ENCODE measurements at places on chromosomes 2 and 18.

DNA sequence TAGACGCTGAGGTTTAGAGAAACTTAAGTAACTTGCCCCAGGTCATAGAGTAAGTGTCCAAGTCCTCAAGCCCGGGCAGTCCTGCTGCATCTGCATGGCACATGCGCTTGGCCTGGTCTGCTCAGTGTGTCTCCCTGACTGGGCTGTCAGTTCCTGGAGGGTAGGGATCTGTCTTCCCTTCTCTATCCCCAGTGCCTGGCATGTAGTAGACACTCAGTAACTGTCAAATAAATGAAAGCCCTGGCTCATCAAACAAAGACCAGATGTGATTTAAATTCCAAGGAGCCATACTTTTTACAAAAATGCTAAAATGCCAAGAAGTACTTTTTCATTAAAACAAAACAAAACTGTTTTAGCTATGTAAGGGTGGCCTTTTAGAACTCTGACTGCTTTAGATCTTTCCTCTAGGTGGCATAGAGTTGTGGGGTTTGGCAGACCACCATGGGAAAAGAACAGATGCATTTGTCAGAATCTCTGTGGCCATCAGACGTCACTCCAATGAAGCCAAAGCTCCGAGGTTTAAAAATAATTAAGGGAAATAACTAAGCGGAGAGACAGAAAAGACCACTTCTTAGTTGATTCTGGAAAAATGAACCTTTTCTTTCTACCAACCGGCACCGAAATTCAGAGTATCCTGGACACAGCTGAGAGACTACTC, 34.0 kb downstream of the EPAS1 start:
- no peak for DNase-seq

DNA sequence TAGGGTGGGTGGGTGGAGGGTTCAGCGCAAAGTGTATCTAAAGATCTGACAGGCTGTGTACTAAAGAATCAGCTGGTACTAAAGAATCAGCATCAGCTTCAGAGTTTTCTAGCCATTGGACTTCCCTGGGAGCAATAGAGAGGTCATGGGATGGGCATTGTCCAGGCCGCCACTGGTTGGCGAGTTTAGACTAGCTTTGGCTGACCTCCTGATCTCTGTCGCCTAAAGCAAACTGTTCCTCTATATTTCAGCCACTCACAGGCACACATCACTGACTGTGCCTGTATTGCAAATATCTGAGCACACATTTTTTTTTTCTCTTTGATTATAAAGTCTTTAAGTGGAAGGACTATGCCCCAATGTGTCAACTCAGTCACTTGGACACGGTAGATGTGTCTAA, 267.8 kb upstream of the SKOR2 start:
- DNase-seq, result no peak

- no peak for DNase-seq
Measured at GRCh38 chr2:102342888-102343287, 12.7 kb upstream of the IL18R1 start.

DNA sequence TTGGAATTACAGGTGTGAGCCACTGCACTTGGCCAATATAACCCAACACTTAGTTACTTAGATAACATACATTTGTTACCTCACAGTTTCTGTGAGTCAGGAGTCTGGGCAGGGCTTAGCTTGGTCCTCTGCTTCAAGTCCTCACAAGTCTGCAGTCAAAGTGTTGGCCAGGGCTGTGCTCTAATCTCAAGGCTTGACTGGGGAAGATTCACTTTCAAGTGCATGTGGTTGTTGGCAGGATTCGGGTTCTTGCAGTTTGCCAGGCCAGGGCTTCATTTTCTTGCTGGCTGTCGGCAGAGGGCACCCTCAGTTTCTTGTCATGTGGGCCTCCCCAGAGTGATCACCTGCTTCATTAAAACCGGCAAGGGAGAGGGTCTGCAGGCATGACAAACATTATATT, 103.7 kb downstream of the SLC4A3 start:
- no peak for DNase-seq

- DNase-seq, result peak; percentile 29
Measured at GRCh38 chr2:98769784-98770183, 38.9 kb upstream of the MGAT4A start.

DNA sequence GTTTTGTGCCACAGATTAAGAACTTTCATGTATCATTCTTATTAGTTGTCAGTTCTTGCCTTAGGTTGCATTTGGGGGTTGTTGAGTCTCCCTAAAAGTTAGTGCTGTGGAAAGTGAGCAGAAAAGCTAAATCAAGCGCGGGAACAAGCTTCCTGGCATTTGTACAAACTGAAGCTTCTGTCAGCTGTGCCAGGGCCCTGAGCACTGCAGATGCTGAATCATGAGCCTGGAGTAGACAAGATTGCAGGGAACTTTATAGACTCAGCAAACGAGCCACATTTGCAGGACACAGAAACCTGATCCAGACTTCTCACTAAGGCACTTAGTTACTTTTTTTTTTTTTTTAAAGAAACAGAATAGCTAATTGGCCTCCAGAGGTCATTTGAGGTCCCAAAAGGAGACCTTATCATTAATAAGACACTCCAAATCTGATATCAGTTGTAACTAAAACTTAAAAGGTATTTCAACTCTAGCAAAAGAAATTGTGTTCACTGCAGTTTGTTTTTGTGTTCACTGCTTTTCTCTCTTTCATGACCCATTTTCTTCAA, 88.7 kb downstream of the ADAM23 start:
- DNase-seq, result no peak

- DNase-seq, result no peak
Measured at GRCh38 chr18:49537232-49537896, 24.5 kb upstream of the LIPG start.

DNA sequence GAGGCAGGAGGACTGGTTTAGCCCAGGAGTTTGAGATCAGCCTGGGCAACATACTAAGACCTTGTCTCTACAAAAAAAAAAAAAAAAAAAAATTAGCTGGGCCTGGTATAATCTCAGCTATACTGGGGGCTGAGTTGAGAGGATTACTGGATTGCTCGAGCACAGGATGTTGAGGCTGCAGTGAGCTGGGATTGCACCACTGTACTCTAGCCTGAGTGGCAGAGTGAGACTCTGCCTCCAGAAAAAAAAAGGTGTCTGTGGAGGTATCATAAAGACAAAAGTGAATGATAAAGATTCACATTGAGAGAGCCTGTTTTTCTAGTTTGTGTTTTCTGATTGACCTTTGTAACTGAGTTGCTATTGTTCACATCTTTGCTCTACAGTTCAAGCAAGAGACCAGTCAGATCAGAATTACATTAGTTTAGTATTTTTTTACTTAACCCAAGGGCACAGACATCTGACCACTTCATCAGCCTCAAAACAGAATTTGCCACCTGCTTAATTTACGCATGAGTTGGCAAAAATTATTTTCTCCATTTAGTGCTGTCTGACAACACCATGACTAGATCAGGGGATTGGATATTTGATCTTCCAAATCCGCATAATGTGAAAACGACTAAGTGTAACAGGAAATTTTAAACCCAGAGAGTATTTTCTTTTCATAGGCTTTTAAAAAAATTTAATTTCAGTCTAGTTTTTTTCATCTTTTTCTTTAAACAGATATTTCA, 271.0 kb downstream of the TGIF1 start:
- DNase-seq, result no peak

DNA sequence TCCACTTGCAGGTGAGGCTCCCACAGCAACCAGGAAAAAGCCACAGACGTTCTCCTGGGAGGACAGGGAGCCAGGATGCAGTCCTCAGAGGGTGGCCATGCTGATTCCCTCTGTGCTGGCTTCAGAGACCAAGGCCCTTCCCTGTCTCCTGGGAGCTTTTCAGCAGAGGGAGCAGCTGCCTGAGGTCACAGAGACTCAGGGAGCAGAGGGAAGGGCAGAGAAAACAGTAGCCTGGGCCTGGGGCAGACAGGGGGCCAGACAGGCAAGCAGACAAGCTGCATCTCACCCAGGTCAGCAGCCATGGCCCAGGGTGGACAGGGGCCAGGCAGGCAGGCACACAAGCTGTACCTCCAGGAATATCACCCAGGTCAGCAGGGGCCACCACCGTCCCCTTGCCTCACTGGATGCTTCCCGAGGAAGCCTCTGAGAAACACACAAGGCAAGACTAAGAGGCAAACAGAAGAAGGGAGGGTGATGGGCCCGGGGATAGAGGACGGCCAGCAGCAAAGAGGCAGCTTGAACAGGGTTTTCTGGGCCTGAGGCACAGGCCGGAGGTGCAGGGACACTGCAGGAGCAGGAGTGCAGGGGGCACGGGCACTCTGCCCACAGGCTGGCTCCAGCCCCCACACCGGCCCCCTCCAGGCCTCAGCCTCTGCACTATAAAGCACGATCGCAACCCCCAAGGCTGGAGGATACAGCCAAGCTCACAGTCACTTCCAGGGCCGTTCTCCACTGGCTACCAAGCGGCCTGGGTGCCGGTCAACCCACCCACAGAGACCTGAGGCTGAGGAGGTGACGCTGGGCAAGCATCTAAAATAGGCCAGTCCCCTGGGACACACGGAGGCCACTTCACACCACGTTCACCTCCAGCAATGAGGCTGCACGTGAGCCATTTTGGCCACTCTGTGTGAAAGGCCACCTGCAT, 6.1 kb downstream of the SLC66A2 start:
- no peak for DNase-seq

GRCh38 chr18:56238576-56238975, 399.8 kb downstream of the TXNL1 start:
- no peak for DNase-seq

DNA sequence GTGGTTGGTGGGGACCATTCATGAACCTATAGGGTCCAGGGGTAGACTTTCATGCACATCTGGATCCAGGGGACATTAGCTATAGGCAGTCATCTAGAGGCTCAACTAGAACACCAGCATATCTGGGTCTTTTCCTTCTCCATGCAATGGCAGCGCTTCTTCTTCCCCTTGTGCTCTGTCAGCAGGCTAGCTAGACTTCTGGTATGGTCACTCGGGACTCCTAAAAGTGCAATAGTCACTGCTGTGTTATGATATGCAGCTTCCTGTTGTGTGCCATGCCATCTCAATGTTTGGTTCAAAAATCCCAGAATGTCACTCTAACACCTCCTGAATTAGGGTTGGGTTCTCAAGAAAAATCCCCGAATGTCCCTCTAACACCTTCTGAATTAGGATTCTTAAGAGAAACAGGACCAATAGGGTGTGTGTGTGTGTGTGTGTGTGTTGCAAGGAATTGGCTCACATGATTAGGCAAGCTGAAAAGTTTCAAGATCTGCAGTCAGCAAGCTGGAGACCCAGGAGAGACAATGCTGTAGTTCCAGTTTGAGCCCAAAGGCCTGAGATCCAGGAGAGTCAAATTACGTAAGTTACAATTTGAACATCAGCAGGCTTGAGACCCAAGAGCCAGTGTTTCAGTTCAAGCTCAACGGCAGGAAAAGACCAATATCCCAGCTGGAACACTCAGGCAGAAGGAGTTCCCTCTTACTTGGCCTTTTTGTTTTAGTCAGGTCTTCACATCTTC, 97.1 kb upstream of the LTBP1 start:
- no peak for DNase-seq

GRCh38 chr2:96091141-96091710, 25.1 kb downstream of the ADRA2B start:
- no peak for DNase-seq

GRCh38 chr2:42492691-42493467, 903 bp downstream of the KCNG3 start:
- no peak for DNase-seq

GRCh38 chr18:23498877-23499276, 4.4 kb upstream of the RMC1 start:
- no peak for DNase-seq

DNA sequence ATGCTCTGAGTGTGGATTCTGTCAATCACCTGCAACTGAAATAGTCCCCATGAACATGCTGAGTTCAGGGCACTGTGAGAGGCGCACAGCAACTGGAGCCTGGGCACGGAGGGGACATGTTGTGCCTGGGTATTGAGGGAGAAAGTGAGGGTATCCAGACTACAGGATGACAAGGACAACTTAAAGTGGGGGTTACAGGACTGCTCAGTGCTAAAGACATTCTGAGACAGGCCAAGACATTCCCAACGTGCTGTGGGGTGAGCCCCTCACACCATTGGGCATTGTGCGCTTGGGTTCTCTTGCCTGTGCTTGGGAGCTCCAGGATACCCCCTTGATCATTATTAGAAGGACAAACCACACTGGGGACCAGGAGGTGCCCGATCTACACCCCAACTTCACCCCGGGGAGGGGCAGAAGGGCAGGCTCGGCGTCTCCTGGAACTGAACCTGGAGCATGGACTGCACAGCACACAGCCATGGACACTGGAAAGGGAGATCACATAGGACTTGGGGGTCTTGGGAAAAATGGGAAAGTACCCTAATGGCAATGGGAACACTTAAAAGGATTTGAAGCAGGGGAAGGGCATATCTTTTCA, 72.5 kb upstream of the HDAC4 start:
- DNase-seq, result no peak

- no peak for DNase-seq
Measured at GRCh38 chr2:56271275-56271674, 87.5 kb downstream of the CCDC85A start.

DNA sequence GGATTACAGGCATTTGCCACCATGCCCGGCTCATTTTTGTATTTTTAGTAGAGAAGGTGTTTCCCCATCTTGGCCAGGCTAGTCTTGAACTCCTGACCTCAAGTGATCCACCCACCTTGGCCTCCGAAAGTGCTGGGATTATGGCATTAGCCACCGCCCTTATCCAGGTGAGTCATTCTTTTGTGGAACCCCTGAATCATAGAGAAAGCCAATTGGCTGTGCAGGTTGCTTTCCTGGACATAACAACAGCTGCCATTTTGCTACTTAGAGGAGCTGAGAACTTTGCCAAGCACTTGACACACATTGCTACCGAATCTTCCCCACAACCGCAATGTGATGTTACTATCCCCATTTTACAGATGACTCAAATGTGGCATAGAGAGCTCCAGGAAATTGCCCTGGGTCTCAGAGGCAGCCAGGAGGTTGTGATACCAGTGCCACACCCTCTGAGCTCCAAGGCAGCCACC, 36.0 kb downstream of the SETBP1 start:
- no peak for DNase-seq

DNA sequence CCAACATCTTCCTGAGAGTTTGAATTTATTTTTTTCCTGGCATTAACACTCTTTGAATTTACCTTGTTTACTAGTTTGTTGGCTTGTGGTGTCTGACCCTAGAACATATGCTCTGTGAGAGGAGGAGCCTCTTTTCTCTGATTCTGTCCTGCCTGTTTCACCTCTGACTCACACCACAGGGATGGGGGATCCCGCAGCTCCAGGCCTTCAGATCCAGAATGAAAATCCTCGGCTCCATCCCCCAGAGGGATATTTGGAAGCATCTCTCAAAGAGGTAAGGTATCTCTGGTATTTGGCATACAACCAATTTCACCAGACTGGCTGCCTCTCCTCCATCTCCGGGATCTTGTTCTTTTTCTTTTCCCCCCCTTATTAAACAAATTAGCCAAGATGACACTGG, 104.7 kb downstream of the GPR39 start:
- no peak for DNase-seq

- DNase-seq, result no peak
Measured at GRCh38 chr2:219733106-219733505, 105.7 kb downstream of the SLC4A3 start.
